ENCODE measurements at places on chromosomes 5 and 9.
A peak's percentile ranks its signal among the peaks of the same experiment; 100 is the strongest.

GRCh38 chr5:52491071-52491787 lies 296.5 kb upstream of the ITGA1 start:
- no peak for DNase-seq

- no peak for DNase-seq
Measured at GRCh38 chr5:93512799-93513198, 68.2 kb downstream of the NR2F1-AS1 start.

- no peak for DNase-seq
Measured at GRCh38 chr9:137478613-137478961, 19.5 kb upstream of the NSMF start.

GRCh38 chr5:10595672-10596309 lies 31.9 kb downstream of the ANKRD33B start:
- DNase-seq, result peak; percentile 6

GRCh38 chr5:137612576-137612975 lies 113.5 kb upstream of the SPOCK1 start:
- DNase-seq, result no peak

GRCh38 chr9:18743971-18744370 lies 270.0 kb downstream of the ADAMTSL1 start:
- DNase-seq, result no peak

- DNase-seq, result no peak
Measured at GRCh38 chr9:13648676-13649075, 369.2 kb upstream of the MPDZ start.

DNA sequence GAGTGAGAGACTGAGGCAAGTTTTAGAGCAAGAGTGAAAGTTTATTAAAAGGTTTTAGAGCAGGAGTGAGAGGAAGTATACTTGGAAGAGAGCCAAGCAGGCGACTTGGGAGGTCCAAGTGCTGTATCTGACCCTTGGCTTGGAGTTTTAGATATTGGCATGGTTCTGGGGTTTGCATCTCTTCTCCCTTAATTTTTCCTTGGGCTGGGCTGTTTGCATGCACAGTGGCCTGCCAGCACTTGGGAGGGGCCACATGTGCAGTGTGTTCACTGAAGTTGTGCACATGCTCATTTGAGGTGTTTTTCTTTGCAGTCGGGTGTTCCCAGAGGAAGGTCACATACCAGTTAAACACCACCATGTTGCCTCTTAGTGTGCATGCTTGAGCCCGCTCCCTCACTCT lies 464.1 kb downstream of the DMRT2 start:
- no peak for DNase-seq

DNA sequence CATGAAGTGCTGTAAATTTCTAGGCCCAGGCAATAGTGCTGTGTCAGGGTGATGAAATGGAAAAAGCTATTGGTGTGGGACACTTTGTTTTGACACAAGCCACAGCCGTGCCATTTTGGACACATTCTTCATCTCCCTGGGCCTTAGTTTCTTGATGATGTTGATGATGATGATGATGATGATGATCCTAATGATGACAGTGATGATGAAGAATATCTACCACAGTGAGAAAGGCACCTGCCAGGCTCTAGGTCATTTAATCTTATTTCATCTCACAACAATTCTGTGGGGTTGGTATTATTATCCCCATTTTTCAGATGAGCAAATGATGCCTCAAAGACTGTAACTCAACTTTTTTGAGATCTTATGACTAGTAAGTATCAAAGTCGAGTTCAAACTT lies 102.2 kb upstream of the STC2 start:
- no peak for DNase-seq

- no peak for DNase-seq
Measured at GRCh38 chr5:15321776-15322175, 178.2 kb upstream of the FBXL7 start.
